ENCODE measurements at places on chromosomes 7 and 10.

GRCh38 chr7:148882841-148883265, 1.2 kb downstream of the EZH2 start:
- DNase-seq = no peak

DNA sequence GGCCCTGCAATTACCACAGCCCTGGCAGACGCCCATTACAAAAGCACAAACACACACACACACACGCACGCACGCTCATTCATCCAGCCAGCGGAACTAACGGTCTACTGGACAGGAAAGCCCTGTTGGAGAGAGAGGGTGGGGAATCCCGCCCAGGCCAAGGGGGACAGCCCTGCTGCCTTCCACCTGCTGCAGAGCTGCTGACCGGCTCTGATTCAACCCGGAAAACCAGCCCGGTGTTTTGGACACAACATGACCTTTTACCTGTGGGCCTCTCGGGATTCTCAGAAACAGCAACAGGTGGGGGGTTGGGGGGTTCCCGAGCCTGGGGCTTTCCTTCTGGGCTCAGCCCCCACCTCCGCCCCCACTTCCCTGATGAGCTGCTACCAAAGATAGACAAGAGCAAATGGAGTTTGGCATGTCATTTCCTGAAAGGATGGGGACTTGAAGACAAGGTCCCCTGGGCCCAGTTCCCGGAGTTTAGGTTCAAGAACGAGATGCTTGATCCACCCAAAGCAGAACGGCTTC, 18.5 kb upstream of the SERPINE1 start:
- DNase-seq = no peak

- no peak for DNase-seq
Observed at GRCh38 chr7:96675548-96675947, 34.1 kb downstream of the SEM1 start.

- no peak for DNase-seq
Observed at GRCh38 chr7:52831321-52831720, 204.1 kb upstream of the POM121L12 start.

DNA sequence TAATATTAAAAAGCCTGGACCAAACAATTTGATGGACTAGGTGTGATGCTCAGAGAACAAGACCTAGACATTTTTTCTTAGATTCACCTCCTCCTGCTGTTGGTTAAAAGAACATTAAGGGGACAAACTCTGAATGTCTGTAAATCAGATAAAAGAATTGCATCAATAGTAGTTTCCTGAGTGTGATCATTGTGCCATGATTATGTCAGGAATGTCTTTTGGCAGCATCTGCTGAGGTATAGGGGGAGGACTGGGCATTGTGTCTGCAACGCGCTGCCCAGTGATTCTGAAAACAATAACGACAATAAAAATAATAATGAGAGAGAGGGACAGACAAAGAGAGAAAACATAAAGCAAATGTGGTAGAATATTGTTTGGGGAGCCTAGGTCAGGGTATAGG, 6.9 kb downstream of the C7orf57 start:
- no peak for DNase-seq

DNA sequence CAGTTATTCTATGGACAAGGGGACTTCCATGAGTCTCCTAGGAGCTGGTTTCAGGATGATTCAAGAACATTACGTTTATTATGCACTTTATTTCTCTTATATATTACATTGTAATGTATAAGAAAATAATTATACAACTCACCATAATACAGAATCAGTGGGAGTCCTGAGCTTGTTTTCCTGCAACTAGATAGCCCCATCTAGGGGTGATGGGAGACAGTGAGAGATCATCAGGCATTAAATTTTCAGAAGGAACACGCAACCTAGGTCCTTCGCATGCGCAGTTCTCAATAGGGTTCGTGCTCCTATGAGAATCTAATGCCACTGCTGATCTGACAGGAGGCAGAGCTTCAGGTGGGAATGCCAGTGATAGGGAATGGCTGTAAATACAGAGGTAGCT, 137.9 kb downstream of the ANKRD30A start:
- no peak for DNase-seq

GRCh38 chr10:6416892-6417512, 163.1 kb downstream of the PRKCQ start:
- no peak for DNase-seq

- DNase-seq = no peak
Observed at GRCh38 chr7:116399819-116400218, 99.7 kb upstream of the CAV2 start.

- DNase-seq = no peak
Observed at GRCh38 chr7:127512663-127513062, 72.7 kb downstream of the GCC1 start.

DNA sequence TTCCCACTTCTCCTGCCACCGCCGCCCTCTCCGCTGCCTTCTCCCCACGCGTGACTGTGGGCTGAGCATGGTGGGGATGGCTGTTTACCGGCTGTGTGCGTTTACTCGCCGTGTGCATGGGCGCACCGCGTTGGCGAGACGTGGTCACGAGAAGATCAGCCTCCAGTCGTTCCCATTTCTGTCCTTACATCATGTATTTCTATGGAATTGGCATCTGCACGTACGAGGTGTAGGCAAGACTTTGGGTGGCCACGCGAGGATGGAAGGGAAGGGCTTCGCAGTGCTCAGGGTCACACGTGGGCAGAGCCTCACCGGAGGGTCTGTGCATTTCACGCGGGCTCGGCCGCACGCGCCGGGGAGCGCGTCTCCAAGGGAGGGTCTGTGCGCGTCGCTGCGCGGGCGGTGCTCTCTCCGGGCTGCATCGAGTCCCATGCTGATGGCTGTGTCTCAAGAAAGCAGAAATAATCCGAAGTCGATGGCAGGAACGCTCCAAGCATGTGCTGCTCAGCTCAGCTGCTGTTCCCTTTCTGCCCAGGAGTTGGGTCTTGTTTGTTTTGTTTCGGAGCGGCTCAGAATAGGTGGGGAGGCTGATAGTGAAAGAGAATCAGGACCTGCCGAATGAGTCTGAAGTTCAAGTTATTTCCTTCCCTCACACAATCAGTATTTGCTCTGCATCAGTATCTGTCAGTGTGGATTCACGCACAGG, 973 bp downstream of the CAMK1D start:
- no peak for DNase-seq

GRCh38 chr10:51367127-51367526, 292.8 kb downstream of the PRKG1 start:
- DNase-seq = no peak

- peak; percentile 30 for DNase-seq
Observed at GRCh38 chr7:2633538-2634266, 1.9 kb downstream of the TTYH3 start.

DNA sequence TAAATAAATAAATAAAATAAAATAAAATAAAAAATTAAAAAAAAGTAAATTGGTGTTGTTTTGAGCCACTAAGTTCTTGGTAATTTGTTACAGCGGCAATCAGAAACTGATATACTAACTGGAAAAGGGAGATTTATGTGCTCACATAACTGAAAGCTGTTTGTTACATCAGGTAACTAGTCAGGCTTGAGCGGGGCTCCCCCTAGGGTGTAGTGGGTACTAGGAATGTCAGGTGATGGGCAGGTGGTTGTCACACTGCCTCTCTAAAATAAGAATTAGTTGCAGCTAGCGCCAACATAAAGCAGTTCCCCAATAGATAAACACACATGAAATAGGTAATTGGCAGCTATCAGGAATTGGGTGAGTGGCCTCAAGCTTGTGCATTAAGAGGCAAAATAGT, 1336.9 kb downstream of the XPNPEP1 start:
- no peak for DNase-seq

DNA sequence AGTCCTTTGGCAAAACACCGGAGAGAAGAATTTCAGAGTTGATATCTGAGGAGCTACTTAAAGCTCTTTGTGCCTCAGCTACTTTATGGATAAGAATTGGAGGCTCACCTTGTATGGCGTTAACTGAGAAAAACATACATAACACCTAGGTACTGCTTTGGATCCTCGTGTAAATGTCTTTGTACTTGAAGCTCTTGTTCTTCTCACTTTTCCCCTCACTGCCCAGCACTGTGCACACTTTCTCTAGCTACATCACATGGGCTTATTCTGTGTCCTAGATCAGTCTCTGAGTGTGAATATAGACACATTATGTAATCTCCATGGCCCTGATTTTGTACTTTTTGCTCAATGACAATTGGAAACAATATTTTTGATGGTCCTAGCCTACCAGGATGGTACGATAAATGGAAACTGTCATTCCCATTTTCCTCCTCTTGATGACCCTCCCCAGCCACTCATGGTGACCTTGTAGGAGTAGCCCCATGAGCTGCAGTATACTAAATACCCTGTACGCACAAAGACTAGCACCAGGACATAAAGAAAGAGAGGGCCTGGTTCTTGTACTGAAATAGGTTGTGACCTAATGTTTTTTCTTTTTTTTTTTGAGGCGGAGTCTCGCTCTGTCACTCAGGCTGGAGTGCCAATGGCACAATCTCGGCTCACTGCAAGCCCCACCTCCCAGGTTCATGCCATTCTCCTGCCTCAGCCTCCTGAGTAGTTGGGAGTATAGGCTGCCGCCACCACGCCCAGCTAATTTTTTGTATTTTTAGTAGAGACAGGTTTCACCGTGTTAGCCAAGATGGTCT, 22.1 kb downstream of the STAMBPL1 start:
- no peak for DNase-seq

DNA sequence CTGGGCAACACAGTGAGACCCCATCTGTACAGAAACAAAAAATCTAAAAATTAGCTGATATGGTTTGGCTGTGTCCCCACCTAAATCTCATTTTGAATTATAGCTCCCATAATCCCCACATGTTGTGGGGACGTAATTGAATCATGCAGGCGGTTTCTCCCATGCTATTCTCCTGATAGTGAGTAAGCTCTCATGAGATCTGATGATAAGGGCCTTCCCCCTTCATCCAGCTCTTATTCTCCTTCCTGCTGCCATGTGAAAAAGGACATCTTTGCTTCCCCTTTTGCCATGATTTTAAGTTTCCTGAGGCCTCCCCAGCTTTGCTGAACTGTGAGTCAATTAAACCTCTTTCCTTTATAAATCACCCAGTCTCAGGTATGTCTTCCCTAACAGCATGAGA, 136.5 kb downstream of the SFMBT2 start:
- DNase-seq = no peak

GRCh38 chr7:131787101-131787500, 230.7 kb upstream of the PODXL start:
- no peak for DNase-seq

GRCh38 chr7:151014950-151015349, 9.3 kb downstream of the ATG9B start:
- DNase-seq = no peak

GRCh38 chr10:119919271-119919670, 26.7 kb downstream of the SEC23IP start:
- DNase-seq = no peak

DNA sequence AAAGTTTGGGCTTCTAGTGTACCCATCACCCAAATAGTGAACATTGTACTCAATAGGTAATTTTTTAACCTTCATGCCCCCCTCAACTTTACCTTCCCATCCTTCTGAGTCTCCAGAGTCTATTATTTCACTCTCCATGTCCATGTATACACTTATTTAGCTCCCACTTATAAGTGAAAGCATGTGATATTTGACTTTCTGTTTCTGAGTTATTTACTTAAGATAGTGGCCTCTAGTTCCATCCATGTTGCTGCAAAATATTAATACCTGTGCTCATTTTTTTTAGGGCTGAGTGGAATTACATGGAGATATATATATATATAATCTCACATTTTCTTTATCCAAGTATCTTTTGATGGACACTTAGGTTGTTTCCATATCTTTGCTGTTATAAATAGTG, 21.1 kb upstream of the PHF14 start:
- DNase-seq = no peak

DNA sequence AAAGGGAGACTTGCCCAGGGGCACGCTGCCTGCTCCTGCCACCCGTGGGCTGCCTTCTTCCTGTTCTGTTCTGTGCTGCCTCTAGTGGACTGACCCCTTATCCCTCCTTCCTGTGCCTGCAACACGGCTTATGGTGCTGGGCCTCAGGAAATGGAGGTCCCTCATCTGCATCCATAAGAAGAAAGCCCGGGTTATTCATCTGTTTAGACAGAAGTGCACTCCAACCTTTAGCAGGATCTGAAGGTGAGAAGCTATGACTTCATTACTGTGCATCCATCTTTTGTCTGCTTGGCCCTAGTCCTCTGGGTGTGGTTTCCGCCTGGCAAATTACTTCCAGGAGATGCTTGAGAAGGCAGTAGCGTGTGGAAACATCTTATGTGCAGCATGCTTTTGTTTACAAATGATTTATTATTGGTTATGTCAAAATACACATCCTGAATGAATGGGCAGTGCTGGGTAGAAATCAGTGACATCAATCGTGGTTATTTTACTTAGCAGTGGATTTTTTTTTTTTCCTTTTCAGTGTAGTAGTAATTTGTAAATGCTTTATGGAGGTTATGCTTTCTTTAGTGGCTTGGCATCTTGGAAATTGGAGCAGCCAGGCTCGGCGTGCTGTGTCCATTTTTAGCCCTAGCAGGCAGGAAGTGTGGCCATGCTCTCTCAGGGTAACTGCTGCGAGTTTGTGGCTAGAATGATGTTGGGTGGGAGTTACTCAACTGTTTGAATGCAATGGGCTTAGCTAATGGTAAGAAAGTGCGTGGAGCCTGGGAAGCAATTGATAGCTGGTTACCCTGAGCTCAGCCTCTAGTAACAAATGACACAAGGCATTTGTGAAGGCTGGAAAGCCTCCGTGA, 12.7 kb downstream of the PTPRE start:
- DNase-seq = no peak

GRCh38 chr10:3901370-3901769, 116.4 kb upstream of the KLF6 start:
- no peak for DNase-seq
